Central memory CD4-positive, alpha-beta T cell (primary cell): ENCODE measurements at places on chromosomes 7 and 10.

DNA sequence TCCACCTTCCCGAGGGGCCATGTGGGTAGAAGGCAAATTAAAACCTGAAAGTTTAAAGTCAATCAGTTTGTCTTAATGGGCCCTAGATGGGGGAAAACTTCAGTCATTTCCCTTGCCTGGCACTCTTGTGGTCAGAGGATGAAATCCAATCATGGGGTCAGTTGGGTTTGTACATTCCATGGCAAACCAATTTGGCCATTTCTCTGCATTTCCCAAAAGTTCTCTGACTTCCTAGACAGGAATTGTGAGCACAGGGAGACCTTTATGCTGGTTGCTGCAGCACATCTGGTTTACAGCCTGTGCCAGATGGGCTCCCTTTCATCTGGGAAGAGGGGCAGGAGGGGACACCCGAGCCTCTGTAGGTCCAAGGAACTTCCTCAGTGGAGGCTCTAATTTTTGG lies 113.0 kb downstream of the CYP26A1 start:
- DNase-seq = no peak

DNA sequence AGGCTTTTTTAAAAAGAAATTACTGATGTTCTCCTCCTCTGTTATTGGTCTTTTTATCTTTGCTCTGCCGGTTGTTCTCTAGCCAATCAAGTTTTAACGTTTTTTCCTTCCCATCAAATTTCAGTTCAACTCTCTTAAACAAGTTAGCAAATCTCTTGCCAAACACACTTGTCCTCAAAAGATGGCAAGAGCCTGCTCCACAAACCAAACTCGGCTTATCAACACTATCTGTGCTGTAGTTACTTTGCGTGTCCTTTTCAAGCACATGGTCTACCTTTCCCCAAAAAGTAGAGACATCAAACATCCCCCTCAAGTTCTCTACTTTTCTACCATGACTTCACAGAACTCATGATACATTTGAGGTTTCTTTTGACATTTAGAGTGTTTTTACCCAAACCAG lies 71.3 kb downstream of the OSBPL3 start:
- no peak for DNase-seq

DNA sequence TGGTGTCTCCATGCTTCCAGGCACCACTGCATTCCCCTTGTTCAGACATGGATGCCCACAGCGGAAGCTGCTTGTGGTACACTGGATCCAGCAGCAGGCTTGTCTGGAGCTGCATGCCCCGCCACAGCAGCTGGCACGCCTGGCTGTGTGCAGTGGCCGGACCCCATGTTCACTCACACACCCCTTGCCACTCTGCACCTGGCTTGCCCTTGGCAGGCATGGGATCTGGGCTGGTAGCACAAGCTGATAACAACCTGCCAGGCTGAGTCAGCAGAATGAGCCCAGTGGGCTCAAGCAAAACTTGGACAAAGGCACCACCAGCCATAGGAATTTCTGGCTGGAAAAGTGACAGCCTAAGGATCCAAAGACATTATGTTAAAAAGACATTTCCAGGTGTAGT lies 91.8 kb upstream of the TMEM168 start:
- no peak for DNase-seq

DNA sequence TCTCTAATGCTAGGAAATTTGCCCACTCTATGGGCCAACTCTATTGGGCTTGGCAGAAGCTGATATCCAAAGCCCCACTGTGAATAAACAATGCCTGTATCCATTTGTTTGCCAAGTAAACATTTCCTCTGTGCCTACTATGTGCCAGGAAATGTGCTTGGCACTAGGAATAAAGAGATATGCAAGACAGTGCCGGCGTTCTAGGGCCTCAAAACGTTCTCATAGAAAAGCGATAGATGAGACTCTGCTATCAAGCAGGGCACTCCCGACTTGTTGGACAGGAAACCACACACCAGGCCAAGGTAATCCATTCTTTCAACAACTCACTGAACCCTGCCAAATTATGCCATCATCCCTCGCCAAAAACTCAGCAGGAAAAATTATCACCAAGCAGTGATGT lies 196.7 kb downstream of the IPMK start:
- no peak for DNase-seq

GRCh38 chr7:29879609-29880008 lies 73.3 kb downstream of the WIPF3 start:
- DNase-seq = no peak

DNA sequence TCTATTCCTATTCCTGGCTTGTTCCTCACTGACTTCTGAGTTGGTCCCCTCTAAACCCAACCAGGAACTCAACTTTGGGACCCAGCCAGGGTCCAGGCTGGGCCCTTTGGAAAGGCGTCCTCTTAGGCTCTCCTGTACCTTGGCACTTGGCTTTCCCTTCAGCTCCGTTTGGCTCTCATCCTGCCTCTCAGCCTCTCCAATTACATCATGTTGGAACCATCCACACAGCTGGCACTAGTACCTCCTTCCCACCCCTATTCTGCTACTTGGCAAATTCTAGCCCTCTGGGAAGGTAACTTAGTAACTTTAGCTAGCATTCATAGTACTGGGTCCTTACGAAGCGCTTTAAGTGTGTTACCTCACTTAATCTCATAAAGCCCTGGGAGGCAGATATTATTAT lies 205.3 kb upstream of the HABP2 start:
- no peak for DNase-seq

- DNase-seq = no peak
Measured at GRCh38 chr10:47286591-47287315, 13.2 kb upstream of the GDF10 start.

DNA sequence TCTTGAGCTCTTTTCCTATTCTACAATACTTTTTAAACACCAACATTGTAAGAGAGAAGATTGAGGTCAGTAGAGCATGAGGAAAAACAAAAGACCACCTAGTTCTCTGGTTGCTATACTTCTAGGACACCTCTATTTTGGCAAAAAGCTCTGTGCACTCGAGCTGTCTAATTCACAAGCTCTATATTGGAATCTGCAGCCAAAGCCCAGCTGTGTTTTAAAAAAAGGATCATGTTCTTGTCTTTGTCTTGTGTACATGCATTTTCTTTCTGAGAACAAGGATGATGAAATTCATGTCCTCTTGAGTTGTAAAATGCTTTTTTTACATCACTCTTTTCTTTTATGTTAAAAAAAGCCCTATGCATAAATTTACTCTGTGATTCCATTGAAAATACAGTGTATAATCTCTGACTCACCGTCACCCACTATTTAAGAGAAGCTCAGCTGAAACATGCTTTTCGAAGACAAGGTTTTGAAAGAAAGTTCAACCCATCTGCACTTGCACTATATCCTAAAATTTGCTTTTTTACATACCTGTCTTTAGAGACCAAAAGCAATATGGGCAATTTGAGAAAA lies 215.5 kb upstream of the VSTM2A start:
- no peak for DNase-seq

DNA sequence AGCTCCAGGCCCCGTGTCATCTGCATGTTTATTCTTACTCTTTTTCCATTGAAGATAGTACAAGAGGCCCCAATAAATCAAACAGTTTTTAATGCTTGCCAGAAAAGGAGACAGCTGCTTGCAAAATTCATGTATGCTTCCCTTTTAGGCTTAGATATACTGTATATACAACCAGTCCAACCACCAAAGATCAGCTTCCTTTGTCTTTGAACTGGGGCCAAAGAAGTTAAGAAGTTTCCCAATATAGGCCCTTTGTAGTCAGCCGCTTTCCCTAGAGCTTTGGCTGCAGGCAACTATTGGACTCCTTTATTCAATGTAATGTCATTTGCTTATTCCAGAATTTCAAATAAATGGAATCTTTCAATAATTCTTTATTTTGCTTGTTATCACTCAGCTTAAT lies 1395.0 kb downstream of the GATA3 start:
- DNase-seq = no peak

GRCh38 chr10:93807371-93807770 lies 49.6 kb downstream of the LGI1 start:
- DNase-seq = no peak

DNA sequence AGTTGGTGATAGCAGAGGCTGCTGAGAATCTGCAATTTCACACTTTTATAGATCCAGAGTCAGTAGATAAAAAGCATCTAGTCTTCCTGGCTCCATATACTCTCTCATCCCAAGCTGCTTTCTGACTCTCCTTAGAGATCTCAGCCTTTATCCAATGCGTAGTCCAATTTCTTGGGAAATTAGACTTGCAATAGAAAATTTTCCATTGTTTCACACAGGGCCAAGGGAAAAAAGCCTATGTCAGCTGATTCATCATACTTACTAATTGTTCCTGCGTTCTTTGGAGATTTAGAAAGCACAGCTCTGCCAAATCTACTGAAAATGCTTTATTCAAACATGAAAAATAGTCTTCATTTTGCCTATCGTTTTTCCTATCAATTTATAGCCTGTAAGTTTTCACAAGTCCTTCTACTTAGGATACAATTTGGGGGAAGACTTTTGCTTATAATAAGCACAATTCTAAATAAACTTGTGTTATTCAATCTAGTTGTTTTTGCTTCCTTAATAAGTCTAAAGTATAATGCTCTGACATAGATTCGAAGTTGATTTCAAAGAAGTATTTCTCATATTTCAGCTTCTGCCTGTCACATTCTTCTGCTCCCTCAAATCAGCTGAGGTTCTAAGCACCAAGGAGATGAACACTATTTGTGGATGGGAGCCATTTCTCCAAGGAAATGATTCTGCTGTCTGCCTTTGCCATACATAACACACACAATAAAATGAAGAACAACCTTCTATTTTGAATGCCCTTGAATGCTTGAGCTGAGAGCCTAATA lies 165.4 kb downstream of the ADAM12 start:
- no peak for DNase-seq

GRCh38 chr7:26631601-26632000 lies 232.8 kb downstream of the SKAP2 start:
- no peak for DNase-seq

DNA sequence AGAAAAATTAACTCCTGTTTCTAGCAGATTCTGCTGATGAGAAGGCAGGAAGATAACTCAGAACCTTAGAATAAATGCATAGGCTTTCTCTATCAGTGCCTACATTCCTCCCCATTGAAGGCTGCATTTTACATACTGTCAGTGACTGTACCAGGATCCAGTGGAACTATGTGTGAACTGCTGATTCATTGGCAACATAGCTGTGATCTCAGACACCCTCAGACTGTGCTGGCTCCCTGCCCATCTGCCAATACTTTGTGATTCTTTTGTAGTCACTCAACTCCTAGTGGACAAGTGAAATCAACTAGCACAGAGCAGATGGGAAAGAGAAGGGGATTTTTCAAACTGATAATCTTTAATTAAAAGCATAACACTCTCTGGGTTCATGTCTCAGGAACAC lies 375.8 kb downstream of the MDFIC start:
- DNase-seq = no peak

- DNase-seq = no peak
Measured at GRCh38 chr10:11612021-11613001, 861 bp upstream of the USP6NL start.

DNA sequence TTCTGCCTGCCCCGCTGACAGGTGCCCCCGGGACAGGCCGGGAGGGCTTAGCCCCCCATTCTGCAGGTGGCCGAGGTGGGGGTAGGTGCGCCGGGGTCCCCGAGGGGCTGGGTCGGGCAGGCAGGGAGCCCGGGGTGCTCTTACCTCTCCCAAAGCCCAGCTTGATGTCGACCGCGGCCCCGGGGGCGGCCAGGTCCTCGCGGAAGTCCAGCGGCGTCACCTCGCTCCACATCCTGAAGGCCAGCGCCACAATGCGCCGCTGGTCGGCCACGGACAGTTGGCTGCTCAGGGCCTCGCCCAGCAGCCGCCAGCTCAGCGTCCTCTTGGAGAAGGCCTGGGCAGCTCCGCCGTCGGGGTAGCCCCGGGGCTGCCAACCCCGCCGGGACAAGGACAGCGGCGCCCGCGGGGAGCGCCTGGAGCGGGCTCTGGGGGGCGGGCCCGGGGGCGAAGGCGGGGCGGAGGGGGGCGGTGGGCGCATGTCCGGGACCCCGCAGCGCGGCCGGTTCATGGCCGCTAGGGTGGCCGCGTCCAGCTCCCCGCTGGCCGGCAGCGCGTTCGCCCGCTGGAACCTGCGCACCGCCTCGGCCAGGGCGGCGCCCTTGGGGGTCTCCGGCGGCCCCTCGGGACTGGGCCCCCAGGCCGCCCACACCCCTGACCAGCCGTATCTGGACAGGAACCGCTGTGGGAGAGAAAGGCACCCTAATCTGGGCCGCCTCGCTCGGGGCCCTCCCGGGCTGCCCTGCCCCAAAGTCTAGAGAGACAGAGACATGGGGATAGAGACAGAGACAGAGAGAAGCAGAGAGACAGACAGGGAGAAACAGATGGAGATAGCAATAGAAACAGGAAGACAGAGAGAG lies 1.7 kb downstream of the MMP21 start:
- DNase-seq = no peak

- no peak for DNase-seq
Measured at GRCh38 chr10:35925493-35925892, 283.4 kb upstream of the FZD8 start.

DNA sequence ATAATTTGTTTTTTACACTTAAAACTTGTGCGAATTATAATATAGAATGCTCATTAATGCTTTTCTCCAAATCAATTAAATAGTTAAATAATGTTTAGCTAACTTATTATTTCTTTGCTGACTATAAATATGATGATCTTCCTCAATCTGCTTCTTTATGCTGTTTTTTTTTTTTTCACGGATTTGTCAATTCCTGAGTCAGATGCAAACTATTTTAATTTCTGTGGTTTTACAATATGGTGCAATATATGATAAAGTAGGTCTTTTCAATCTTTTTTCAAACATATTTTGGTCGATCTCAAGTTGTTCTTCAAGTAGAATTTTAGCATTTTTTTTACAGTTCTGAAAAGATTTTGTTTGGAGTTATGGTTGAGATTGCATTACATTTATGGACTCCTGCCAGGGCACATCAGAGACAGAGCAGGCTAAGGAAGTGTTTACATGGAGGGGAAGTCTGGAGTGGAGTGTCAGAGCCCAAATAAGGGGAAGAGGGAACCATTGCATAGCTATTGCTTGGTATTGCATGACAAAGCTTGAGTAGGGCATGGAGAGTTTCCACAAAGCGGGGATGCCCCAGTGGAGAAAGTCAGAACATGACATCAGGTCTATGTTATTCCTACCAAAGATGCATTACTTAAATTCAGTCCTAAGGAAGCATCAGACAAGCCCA lies 204.4 kb downstream of the OTUD1 start:
- no peak for DNase-seq
